ENCODE measurements at places on chromosomes 13 and 19.

DNA sequence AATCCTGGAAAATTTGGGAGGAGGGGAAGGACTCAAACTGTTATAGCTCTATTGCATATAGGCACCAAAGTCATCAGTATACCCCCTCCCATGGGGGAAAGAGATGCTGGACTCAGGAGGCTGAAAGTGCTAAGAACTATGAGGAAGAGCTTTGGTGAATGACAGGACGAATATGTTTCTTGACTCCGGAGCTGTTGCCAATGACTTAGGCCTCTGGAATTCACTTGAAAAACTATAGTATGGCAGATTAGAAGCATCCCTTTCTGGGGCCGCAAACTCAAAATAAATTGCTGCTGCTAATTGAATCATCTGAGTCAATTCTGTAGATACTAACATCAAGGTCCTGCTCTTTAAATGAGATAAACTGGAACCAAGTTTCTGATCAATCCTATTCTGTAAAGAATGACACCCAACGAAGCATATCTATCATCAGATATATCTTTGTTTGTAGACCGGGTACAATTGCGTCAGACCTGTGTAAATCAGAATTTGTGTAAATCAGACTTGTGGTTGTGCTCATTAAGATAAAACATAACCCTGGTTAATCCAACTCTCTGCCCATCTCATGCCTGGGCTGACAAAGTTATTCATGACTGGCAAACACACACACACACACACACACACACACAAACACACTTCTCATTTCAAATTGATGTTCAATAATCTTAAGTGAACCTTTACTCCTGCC, 1793.8 kb upstream of the PCDH20 start:
- DNase-seq = no peak

DNA sequence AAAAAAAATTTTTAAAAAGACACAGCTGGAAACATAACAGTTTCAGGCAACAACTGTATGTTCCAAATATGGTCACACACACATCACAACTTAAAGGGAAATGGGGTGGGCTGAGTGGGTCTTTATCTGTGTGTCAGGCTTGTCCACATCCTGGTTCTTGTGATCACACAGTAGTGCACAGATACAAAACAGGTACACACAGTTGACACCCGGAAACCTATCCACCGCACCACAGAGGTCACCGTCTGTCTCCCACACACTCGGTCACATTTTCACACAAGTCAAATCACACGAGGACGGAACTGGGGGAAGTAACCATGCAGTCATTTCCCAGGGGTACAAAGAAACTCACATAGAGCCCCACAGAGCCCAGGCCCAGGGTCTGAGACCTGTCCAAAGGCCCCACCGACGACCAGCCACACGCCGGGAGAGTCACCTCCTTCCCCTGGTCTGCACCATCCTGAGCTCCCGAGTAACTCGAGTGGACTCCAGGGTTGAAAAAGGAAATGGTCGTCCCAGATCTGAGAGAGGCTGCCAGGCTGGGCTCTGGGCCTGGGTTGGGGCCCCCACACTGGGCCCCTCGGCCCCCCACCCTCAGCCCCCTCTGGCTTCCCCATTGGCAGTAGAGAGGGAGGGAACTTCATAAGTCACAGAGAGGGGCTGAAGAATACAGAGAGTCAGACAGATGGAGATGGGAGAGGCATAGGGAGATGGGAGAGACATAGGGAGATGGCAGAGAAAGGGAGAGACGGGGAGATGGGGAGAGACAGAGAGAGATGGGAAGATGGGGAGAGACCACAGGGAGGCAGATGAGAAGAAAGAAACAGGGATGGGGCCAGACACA, 1.3 kb upstream of the PPAN start:
- DNase-seq = no peak

DNA sequence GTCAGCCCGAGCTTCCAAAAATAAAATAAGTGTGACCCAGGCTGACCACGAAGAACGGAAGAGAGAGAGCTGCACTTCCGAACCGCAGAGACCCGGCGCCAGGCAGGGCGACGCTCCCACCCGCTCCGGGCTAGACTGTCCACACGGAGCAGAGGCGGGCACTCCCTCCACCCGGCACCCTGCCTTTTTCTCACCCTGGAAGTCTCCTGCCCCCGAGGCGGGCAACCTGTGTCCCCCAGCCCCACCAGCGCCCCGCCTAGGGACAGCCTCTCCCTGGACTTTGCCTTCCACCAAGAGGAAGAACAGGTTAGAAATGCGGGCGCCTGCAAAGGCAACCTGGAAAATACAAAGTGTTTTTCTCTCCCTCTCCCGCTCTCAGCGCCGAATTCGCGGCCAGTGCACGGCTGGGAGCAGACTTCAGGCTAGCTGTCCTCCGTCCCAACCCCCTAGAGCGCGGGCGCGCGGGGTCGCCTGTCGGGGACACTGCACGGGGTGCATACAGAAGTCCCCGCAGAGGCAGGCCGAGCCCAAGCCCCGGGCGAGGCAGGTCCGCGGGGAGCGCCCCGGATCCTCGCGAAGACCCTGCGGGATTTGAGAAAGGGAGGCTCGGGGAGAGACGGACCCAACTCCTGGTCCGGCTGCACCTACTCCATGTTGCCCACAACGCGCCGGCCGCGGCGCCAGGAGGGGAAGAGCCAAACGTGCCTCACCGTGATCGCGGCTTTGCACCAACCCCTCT, 845 bp downstream of the SPRY2 start:
- no peak for DNase-seq

GRCh38 chr19:46271481-46272197, 25.2 kb upstream of the HIF3A start:
- DNase-seq = no peak

GRCh38 chr19:34677386-34678084, at the start of gene ZNF302:
TSS of gene ZNF302 (plus strand) at chr19:34677678. CDS start at chr19:34678805, 1,127 bp downstream.
- peak; percentile 98 for DNase-seq

GRCh38 chr19:18292810-18293641, 11.6 kb upstream of the JUND start:
- DNase-seq = peak; percentile 85
